ENCODE measurements at places on chromosomes 6 and 20.

DNA sequence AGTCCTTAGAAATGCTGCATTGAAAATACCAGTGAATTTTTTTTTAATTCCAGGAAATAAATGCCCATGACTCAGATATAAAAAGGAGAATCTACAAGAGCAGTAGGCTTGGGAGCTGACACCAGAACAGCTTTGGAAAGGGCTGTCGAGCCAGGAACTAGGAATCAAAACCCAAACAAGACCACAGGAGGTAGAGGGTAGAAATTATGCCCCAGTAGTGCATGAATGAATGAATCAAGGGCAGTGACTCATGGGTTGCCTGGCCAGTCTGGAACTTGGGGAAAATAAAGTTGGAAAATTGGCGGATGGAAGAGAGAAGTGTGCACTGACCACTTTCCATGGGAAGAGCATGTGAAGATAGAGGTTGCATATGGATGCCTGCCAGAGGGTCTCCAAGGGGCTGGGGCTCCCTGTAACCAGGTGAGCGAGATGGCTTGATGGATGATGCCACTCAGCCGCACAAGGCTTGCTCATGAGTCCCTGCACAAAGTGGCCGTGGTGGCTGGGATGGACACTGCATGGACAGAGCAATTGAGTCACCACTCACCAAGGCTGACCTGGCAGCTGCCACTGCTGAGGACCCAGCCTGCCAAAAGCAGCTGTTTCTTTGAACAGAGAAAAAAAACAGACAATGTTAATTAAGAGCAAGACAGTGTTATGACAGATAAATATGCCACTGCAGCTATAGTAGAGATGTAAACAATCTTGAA lies 15.2 kb upstream of the MCCD1 start:
- no peak for DNase-seq

DNA sequence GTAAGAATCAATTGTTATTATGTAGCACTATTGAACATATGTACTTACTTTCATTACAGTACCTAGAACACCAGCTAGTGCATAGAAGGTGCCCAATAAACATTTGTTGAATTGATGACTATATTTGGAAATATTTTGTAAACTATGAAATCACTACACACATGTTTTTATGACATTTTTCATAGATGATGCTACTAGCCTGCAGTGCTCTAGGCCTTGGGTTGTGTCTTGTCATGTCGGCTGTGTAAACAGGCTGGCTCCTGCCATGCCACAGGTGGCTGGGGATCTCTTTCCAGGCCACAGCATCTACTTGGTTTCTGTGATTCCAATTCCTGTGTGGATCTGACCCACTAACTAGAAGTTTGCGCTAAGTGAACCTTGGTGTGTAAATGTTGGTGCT lies 43.3 kb upstream of the EDN1 start:
- no peak for DNase-seq

DNA sequence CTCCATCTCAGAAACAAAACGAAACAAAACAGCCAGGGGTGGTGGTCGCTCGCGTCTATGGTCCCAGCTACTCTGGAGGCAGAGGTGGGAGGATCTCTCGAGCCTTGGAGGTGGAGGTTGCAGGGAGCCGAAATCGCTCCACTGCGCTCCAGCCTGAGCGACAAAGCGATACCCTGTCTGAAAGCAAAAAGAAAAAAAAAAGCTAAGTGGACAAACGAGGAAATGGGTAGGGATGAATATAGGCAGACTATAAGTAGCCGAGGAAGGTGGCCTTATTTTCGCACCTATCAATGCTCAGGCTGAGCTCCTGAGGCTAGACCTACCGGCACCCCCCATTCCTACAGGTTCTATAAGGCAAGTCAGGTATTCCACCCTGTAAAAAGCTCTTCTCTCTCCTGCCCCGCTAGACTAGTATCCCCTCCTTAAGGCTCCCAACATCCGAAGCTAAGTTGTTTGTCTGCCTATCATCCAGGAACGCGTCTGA lies 650 bp upstream of the CASP8AP2 start:
- DNase-seq = no peak

- no peak for DNase-seq
Measured at GRCh38 chr6:158000530-158001307, 19.1 kb downstream of the SYNJ2 start.

- DNase-seq = no peak
Measured at GRCh38 chr20:44468044-44468782, 7.5 kb upstream of the TTPAL start.

GRCh38 chr20:2879146-2879545 lies 5.9 kb downstream of the PTPRA start:
- DNase-seq = no peak

GRCh38 chr6:15341311-15342001 lies 95.6 kb downstream of the JARID2 start:
- no peak for DNase-seq

All from stimulated activated CD8-positive, alpha-beta memory T cell treated with anti-CD3 and anti-CD28 coated beads, Interleukin-2, amount 100 ng/mL, for 1 hour (primary cell).